Effector CD8-positive, alpha-beta T cell (primary cell): ENCODE measurements at places on chromosomes 12 and 14.

GRCh38 chr12:108734200-108734906, 3.0 kb upstream of the CORO1C start:
- DNase-seq: no peak

DNA sequence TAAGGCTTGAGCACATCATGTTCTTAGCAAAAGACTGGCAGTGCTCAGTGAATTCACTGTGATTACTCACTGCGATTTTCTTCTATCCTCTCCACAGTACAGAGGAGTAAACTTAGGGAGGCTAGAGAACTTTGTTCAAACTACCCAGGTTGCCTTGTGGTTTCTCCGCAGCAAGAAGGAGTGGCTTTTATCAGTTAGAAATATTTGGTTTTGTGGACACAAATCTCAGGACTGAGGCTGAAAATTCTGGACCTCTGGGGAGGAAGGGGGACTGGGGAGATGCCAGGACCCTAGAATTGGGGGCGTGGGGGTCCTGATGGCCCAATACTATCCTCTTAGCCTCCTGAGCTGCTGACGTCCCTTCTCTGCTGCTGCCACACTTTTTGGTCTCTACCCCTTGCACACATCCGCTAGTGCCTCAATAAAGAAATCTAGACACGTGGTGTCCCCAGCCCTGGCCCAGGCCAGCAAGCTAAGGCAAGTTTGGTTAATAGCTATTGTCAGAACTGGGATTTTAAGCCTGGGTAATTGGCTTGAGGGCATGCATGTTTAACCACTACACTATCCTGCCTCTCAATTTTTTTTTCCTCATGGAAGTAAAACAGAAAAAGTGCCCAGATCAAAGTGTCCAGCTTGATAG, 842 bp downstream of the OAS2 start:
- no peak for DNase-seq

- no peak for DNase-seq
Measured at GRCh38 chr12:45349916-45350315, 134.0 kb downstream of the ANO6 start.

DNA sequence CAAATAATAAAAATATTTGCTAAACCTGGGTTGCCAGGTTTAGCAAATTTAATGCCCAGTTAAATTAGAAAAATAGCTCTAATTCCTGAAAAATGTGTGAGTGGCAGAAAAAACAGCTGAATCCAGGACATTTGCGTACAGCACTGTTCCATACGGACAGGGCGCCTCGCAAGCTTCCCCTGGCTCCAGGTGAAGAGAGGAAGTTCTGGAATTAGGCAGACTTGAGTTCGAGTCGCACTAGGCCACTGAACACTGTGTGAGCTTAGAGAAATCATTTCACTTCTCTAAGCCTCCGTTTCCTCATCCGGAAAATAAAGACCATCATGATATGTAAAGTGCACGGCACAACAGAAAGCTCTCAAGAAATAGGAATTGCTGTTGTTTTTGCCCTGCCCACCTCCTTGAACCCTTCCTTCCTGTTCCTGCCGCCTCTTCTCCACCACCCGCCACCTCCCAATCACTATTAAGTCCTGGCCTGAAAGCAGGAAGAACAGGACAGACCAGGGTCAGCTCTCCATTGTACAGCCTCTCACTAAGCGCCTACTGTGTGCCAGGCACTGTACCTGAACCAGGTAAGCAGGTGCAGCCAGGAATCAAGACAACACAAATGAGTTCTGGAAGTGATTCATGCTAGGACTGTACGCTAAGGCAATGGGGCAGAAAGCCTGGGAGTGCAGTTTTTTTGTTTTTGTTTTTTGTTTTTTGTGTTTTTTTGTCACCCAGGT, 763 bp upstream of the PHETA1 start:
- DNase-seq: no peak

- DNase-seq: no peak
Measured at GRCh38 chr12:92673756-92674155, 29.0 kb upstream of the PLEKHG7 start.

DNA sequence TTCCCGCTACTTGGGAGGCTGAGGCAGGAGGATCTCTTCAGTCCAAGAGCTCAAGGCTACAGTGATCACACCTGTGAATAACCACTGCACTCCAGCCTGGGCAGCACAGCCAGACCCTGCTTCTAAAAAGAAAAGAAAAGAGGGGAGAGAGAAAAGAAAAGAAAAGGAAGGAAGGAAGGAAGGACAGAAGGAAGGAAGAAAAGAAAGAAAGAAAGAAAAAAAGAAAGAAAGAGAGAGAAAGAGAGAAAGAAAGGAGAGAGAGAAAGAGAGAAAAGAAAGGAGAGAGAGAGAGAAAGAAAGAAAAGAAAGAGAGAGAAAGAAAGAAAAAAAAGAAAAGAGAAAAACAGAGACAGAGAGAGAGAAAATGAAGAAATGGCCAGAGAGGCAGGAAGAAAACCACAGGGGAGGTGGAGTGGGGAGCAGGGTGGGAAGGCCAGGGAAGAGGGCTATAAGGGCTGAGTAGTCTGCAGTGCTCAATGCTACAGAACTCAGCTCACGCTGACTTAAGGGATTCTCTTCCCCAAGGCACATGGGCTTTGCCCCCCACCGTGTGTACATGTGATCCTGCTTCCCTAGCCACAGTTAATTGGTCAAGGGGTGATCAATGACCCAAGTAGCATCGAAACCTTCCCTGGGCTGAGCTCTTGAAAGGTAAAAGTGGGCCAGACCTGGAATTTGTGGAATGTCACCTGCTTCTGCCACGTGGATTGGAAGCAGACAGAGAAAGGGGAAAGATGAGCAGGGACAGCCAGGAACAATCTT, 90.4 kb upstream of the TMCC3 start:
- DNase-seq: no peak

GRCh38 chr14:24813089-24813815, 179.3 kb upstream of the GZMB start:
- no peak for DNase-seq

- DNase-seq: no peak
Measured at GRCh38 chr14:58690801-58691516, 53.2 kb downstream of the DACT1 start.

DNA sequence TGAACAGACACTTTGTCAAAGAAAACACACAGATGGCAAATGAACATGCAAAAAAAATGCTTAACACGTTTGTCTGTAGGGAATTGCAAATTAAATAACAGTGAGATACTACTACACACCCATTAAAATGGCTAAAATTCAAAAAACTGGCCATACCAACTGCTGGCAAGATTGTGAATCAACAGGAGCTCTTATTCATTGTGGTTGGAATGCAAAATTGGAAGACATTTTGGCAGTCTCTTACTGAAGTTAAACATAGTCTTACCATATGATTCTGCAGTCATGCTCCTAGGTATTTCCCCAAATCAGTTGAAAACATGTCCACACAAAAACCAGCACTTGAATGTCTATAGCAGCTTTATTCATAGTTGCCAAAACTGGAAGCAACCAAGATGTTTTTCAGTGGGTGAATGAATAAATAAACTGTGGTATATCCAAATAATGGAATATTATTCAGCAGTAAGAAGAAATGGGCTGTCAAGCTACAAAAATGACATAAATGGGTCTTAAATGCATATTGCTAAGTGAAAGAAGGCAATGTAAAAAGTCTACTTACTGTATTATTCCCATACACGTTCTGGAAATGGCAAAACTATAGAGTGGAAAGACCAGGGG, 91.4 kb downstream of the PLEKHA5 start:
- no peak for DNase-seq

DNA sequence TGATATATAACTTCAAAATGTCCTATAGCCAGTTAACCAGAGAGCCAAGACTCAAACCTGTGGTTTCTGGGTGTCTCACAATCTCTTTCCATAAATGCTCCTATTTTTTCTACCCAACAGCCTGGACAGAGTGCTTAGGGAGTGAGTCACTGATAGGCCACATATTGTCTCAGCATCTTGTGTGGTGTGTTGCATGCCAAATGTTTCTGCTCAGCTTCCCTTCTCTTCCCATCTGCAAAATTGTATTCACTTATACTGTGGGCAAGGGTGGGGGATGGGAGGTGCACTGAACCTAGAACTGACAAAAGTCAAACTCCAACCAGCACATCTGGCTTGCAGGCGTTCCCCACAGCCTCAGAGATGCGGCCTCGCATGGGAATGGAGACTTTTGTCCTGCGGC, 123.3 kb downstream of the KCNA5 start:
- DNase-seq: no peak

DNA sequence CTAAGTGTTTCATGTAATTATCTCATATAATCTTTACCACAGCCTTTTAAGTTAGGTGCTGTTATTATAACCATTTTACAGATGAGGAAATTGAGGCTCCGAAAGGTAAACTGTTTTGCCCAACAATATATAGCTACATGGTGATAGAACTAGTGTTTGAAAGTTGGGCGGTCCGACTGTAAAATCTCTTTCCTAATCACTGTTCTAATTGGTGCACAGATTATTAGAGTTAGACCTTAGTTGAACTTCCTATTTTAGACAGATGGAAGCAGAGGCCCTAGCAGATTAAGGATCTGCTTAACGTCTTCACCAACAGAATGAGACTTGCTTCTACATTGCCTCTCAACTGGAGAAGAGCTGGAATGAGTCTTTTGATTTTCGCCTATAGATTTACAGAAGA, 30.0 kb upstream of the DUSP6 start:
- no peak for DNase-seq

GRCh38 chr12:78034025-78034424, 203.3 kb downstream of the NAV3 start:
- no peak for DNase-seq

GRCh38 chr12:67275380-67275913, 6.3 kb downstream of the CAND1 start:
- no peak for DNase-seq

GRCh38 chr12:38639625-38640024, 265.8 kb downstream of the CPNE8 start:
- no peak for DNase-seq

DNA sequence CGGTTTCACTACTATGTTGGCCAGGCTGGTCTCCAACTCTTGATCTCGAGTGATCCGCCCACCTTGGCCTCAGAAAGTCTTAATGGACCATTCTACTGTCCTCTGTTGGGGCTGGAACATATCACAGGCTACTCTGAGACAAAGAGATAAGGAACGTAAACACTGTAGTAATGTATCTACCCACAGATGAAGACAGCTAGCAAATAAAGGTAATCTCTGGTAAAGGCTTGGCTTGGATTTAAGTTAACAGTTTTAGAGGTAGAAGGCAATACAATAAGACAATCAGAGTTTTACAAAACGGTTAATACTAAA, 44.6 kb upstream of the ISM2 start:
- no peak for DNase-seq

GRCh38 chr12:83110424-83110823, 423.7 kb downstream of the TMTC2 start:
- DNase-seq: no peak

DNA sequence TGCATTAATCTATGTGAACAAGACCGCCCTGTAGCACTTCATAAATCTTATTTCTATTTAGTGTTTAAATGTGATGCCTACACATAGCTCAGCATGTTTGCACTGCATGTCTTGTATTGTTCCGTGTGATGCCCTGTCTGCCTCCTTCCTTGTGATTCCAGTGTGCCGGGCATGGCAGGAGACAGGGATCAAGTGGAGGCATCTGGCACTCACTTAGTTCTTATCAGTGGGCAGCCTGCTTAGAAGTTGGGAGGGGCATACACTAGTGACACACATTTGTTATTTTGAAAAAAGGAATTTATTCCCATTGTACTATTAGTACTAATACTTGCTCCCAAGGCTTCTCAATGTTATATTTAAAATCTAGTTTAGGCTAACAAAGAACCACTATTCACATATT, 176.4 kb downstream of the KCNA5 start:
- DNase-seq: no peak

DNA sequence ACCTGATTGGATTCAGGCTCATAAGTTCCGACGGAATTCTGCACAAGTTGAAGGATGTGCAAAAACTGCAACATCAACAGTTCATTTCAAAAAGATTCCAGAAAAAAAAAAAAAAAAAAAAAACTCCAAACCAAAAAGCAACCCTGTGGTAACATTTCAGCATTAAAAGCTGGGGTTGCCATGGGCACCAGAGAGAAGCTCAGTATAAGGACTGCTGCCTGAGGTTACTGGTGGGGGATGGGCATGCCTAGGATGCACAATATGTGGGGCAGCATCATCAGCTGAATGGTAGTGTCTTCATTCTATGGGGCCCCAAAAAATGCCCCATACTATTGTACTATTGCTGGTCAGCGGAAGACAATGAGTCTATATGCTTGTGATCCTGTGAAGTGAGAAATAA, 44.7 kb downstream of the MBIP start:
- no peak for DNase-seq

DNA sequence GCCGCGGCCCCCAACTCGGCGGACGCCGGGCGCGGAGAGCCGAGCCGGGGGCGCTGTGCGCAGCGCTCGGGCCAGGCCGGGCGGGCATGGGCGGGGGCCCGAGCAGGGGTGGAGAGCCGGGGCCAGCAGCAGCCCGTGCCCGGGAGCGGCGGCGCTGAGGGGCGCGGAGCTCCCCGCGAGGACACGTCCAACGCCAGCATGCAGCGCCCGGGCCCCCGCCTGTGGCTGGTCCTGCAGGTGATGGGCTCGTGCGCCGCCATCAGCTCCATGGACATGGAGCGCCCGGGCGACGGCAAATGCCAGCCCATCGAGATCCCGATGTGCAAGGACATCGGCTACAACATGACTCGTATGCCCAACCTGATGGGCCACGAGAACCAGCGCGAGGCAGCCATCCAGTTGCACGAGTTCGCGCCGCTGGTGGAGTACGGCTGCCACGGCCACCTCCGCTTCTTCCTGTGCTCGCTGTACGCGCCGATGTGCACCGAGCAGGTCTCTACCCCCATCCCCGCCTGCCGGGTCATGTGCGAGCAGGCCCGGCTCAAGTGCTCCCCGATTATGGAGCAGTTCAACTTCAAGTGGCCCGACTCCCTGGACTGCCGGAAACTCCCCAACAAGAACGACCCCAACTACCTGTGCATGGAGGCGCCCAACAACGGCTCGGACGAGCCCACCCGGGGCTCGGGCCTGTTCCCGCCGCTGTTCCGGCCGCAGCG, 639 bp downstream of the FZD10 start:
- no peak for DNase-seq

- no peak for DNase-seq
Measured at GRCh38 chr14:23638414-23639047, 2.4 kb downstream of the DHRS2 start.

GRCh38 chr12:52233462-52234207, 592 bp downstream of the KRT7 start:
- no peak for DNase-seq

- DNase-seq: no peak
Measured at GRCh38 chr14:53982546-53982945, 25.9 kb upstream of the BMP4 start.

- DNase-seq: no peak
Measured at GRCh38 chr14:85071447-85071846, 458.5 kb upstream of the FLRT2 start.

DNA sequence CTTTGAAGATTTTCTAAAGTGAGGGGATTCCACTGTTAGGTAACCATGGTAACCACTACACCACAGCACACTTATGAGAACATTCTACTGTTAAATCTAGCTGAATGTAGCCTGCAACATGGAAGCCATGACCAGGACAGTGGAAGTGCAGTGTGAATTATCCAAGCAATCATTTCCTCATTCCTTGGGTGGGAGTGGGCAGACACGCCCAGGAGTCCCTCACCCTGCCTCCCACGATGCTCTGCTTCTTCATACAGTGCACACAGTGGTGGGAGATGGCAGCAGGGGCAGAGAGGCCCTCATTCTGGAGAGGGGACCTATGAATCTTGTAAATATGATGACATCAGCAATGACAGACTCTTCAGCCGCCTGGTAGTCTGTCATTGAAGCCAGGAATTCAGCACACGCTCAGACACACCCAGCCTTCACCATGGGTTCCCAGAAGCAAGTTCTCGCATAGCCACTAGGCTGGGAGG, 70.1 kb upstream of the HOXC13 start:
- DNase-seq: no peak
